ENCODE measurements at places on chromosomes 11 and 22.

DNA sequence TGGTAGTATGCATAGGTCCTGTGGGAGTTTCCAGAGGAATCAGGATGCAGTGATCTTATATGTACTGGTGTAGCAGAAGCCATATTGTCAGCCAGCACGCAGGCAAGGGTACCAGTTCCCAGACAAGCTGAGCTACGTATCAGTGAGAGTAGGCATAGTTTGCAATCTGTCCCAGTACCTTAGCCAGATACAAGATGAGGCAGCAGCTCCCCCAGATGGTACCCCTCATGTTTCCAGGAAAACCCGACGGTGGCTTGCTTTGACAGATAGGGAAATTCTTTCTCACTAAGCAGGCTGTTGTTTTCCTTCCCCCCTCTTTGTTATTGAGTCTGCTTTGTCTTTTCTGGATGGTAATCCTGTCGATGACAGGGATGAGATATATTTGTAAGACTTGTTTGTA, 109.7 kb upstream of the RRM1 start:
- DNase-seq: peak; percentile 26

DNA sequence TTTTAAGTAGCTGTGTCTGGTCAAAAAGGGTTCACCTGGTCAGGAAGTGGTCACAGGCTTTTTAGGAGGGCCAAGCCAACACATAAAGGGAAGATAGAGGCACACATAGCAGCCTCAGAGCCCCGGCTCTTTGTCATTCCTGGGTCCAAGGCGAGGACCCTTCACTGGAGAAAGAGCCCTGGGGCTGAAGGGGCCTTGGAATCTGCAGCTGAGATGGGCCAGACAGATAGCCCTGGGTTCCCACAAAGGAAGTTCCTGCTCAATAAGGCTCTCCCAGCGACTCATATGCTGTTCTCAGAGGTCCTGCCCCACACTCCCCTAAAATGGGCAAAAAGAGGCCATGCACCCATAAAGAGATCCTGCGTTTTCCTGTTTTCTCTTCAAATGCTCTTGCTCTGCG, 77.7 kb downstream of the LINC01488 start:
- DNase-seq: no peak

- no peak for DNase-seq
Observed at GRCh38 chr11:114563077-114563476, 3.4 kb upstream of the NXPE1 start.

- DNase-seq: no peak
Observed at GRCh38 chr11:13423372-13423771, 39.6 kb downstream of the BTBD10 start.

DNA sequence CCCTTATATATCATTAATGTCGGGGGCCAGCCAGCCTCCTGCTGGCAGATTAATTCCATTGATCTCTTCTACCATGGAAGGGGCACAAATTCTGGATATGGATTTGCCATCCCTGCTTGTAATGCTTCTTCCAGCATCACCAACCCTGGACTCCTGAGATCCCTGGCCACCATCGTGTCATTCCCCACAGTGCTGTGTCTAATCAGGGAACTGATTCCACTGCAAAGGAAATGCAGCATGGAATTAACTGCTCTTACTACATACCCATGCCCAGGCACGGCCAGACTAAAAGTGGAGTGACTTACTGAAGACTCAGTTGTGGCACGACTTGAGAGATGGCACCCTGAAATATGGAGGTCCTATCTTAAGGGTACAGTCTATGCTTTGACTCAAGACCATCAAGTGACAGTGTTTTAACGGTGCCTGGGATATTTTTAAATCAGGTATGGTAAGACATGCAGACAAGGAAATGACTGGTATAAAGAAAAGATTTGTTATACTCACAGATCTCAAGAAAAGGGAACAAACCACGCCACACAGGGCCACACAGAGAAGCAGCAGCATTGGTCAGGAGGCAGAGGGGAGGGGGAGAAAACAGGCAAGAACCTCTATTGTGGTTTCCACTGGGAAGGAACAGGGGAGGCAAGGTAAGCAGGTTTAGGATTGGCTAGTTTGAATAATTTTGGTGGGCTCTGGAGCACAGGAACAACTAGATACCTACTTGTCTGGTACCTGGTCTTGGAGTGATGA, 65.1 kb downstream of the IGLL5 start:
- DNase-seq: no peak
